ENCODE measurements at places on chromosomes 1 and 21.

GRCh38 chr1:51044834-51045233 lies 57.2 kb upstream of the C1orf185 start:
- DNase-seq = no peak

GRCh38 chr1:183806125-183806524 lies 1.2 kb downstream of the RGL1 start:
- no peak for DNase-seq

DNA sequence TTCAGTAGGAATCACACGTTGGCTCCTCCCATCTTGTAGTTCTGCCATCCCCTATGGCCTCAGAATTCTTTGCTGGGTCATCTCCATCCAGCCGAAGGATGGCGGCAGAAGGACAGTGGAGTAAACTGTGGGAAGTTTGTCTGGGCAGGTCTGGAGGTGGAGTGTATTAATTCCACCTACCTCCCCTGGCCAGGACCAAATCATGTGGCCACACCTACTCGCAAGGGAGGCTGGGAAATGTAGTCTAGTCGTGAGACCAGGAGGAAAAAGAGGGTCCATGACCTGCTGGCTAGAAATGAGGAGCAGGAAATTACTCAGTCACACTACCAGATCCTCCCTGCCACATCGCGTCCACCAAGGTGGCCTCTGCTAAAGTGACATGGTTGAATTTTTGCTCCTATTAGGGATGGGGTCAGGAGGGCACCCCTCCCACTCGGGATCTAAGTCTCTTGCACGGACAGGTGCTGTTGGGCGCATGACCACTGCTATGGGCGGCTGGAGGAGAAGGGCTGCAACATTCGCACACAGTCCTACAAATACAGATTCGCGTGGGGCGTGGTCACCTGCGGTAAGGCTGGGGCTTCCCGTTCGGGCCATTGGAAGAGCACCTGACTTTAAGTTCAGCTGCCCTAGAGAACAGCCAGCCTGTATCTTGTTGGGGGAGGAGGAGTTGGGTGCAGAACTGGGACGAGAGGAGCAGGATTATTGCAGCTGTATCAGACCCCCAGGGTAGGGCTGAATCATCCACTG lies 19.5 kb downstream of the PLA2G5 start:
- DNase-seq = no peak

- DNase-seq = no peak
Observed at GRCh38 chr1:98264727-98265126, 343.9 kb upstream of the DPYD start.

DNA sequence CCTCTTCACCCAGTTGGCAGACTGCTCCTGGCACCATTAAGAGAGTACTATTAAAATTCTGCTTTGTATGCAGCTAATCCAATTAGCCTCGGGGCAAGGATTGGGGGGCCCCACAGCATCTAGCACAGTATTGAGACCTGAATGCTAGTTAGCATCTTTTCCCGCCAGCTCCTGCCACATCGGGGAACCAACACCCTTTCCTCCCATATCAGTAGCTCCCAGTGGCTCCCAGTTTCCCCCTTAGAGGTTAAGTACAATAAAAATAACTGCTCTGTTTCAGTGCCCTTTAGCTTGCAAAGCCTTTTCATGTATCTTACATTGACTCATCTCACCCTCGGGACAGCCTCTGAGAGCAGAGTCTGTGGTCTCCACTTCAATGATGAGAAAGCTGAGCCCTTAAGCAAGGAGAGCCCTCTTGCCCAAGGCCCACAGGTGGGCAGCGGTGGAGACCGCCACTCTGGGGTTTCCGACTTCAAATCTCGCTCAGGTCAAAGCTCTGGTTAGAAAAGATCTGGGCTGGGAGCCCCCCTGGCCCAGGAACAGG lies 4.2 kb upstream of the PMVK start:
- no peak for DNase-seq

DNA sequence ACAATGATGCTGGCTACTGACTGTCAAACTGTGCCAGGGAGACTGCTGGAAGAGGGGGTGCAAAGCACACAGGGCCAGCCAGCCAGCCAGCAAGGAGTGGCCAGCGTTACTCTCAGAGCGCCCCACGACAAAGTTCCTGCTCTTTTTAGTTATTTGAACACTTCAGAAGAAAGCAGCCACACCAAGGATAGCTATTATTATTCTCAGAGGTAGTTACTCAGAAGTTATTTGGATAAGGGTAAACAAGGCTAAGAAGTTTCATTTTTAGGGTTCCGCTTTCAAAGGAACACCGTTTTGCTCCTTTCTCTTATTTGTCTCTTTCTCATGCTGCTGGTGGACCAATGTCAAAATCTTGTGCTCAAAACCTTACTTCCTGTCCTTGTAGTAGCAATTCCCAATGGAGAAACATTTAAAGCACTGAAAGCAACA lies 59.9 kb downstream of the VANGL2 start:
- DNase-seq = no peak

- DNase-seq = no peak
Observed at GRCh38 chr1:188689542-188689941, 1788.1 kb downstream of the BRINP3 start.

- peak; percentile 14 for DNase-seq
Observed at GRCh38 chr1:26417111-26417759, 6.6 kb downstream of the LIN28A start.

DNA sequence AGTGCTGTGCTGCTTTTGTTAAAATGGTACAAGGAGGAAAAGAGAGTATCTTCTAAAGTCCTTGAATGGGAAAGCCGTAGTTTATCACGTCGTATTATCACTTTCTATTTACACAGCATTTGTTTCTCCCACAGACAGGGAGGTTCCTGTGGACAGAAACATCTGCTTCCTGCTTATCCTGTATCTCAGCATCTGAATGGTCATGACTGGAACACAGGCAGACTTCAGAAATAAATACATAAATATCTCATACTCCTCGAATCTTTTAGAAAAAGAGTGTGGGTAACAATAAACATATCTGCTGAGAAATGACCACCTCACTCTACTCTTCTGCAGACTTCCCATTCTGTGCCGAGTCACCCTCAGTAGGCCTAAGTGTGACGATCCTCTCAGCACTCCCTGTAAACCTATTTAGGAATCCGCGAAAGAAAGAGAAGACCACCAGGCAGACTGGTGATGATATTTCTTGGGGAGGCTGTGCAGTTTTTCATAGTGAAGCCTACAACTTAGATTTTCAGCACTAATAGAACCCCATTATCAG lies 393.5 kb downstream of the SMYD3 start:
- DNase-seq = no peak

- DNase-seq = no peak
Observed at GRCh38 chr1:68201546-68202238, 30.6 kb downstream of the WLS start.

GRCh38 chr1:174884038-174884437 lies 115.7 kb upstream of the CACYBP start:
- no peak for DNase-seq

DNA sequence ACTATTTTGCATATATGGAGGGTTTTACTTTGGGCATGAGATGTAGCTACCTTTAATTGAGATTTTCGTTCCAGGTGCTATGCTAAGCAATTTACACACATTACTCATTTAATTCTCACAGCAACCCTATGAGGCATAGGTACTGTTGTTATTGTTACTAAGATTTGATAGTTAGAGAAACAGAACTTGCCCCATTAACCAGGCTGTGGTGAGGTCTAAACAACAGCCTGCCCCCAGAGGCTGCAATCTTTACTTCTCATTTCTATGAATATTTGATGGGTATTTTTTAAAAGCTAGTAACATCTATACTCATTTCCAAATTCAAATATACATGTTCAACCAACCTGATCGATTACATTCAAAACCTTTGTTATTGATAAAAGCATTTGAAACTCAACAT lies 155.6 kb downstream of the GALNT2 start:
- no peak for DNase-seq

GRCh38 chr1:115156826-115157468 lies 67.6 kb upstream of the TSPAN2 start:
- DNase-seq = no peak

- DNase-seq = no peak
Observed at GRCh38 chr1:53328541-53329499, 950 bp upstream of the LRP8 start.

GRCh38 chr21:33998809-33999208 lies 74.6 kb upstream of the MRPS6 start:
- DNase-seq = no peak

GRCh38 chr1:224770336-224770693 lies 154.2 kb downstream of the CNIH3 start:
- peak; percentile 35 for DNase-seq

- peak; percentile 20 for DNase-seq
Observed at GRCh38 chr1:235093696-235094592, 34.7 kb downstream of the TOMM20 start.

GRCh38 chr1:242449661-242450060 lies 74.8 kb downstream of the PLD5 start:
- DNase-seq = no peak

- no peak for DNase-seq
Observed at GRCh38 chr1:154344977-154345837, 19.9 kb downstream of the ATP8B2 start.

GRCh38 chr1:37793773-37794371 lies at the start of gene MANEAL:
MANEAL (plus strand) TSS chr1:37793847; CDS start chr1:37794183, 336 bp downstream.
- DNase-seq = no peak

- DNase-seq = no peak
Observed at GRCh38 chr1:211356723-211357407, 30.2 kb downstream of the TRAF5 start.

DNA sequence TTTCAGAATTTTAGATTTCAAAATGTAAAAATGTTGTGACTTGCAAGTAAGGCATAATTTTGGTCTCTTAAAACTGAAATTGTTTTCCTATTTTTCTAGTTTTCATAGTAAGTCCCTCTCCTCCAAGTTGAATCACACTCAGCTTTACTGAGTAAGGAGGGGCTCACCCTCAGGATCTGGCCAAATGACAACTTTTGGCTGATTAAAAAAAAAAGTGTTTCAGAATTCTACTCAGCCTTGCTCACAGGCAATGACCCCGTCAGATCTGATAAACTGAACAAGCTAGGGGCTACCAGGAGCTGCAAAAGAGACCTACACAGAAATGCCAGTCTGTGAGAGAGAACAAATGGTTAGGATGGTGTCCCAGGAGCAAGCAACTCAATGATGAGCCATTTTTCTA lies 159.8 kb downstream of the PBX1 start:
- no peak for DNase-seq

DNA sequence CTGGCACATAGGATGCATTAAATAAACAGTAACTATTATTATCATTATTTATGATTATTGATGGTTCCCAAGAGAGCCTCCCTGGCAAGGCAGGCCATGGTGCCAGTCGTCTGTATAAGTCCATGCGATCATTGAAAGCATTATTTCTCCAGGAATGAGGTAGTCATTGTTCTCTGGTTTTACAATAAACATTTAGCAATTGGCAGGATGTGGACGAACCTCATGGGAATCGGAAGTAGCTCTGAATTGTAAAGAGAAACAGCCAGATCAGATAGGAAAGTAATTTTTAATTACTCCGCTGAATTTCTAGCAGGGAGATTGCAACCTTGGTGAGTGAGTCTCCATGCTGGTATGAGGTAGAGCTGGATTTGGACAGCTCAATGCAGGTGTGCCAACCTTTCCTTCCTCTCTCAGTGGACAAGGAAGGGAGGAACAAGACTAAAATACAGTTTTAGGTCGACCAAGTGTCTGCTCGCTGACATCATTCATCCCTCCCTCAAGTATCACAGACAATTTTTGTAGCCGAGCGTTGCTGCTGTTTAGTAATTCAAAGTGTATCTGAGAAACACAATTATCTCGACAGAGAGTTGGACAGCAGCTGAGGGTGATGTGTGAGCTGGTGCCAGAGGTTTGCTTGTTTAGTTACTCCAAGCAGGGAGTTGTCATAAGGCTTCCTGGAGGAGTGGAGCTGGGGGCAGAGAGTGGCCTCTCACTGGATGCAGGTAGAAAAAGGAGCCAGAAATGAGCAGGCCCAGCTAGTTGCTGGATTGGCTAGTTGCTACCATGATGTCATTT lies 250.8 kb downstream of the KCNJ6 start:
- DNase-seq = no peak

DNA sequence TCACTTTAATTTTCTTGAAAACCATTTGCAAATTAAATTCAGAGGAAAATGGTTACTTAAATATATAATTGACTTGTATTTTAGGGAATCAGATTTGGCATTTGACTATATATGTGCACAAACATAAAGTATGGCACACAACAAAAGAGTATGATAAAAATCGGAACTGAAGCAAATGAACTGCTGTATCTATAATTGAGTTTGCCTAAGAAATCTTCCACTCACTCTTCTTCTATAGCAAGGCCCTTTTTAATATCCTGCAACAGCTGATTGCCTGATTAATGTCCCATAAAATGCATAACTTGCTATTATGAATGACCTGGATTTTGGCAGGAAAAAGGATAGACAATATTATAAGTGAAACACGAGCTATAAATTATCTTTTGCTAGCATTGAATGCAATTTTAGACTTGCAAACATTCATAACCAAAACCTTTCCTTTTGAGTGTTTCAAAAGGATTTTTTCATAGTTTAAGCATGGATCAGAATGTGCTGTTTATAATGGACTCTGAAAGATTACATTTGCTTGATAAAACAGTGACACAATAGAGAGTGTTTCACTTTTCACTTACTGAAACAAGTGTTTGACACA lies 2204.3 kb downstream of the MRPL39 start:
- no peak for DNase-seq

DNA sequence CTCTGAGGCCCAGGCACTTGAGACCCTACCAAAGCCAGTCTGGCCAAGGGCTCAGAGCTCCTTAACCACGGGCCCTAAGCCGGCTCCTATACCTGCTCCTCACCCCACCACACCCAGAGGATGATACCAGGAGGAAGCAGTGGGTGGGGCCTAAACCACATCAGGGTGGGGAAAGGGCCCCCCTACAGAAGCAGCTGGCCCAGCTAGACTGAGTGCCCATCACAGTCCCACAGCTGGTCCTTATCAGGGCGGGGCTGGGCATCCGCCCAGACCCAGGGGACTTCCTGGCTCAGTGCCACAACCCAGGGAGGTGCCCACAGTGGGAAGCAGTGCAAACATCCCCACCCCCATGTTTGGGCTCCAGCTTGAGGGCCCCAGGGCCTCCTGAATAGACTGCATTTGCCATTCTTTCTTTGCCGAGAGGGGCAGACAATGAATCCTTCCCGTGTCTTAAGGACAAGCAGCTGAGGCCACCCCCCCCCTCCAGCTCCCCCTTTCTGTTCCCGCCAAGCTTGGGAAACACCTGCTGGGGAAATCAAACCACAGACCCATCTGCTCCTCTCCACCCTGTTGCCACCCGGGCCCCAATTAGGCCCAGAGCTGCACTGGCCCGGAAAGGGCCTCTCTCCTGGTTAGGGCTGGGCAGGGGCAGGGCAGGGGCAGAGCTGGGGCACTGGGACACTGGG lies 6.2 kb downstream of the E2F2 start:
- DNase-seq = no peak

GRCh38 chr1:167425482-167425881 lies 92.8 kb downstream of the CD247 start:
- no peak for DNase-seq

- no peak for DNase-seq
Observed at GRCh38 chr1:53110370-53111072, 31.9 kb downstream of the SLC1A7 start.

All from AG09319 (cell line).